HEK293T (cell line): ENCODE measurements at places on chromosomes 13 and 19.

DNA sequence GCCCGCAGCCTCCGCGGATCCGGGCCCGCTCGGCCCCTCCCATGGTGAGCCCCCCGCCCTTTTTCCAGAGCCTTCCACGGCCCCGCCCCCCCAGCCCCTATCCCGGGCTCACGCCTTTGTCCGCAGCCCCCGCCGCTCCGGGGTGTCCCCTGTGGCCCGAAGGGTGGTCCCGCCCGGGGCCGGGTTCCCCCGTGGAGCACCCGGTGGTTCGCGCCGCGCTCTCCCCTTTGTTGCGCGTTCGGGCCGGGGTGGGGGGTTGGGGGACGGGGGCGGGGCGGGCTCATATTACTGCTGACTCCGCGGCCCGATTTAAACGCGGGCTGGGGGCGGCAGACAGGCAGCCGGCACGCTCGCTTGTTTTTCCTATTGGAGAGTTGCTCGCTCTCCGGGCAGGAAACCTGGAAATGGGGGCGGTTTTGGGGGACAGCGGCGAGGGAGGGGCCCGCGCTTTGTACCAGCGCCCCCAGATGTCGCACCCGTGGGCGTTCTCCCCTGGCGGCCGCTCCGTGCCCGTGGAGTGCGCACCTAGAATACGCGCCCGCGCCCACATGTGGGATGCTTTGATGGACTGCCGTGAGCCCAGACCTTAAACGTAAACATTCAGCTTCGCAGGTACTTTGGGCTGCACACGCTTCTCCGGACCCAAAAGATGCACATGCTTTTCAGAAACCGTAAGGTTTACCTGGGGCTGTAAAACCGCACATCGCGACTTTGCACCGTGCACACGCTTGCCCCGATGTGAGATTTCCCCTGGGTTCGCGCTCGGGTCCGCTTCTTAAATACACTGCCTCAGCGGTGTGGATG lies 699 bp downstream of the PTOV1 start:
- peak; percentile 41 for DNase-seq

DNA sequence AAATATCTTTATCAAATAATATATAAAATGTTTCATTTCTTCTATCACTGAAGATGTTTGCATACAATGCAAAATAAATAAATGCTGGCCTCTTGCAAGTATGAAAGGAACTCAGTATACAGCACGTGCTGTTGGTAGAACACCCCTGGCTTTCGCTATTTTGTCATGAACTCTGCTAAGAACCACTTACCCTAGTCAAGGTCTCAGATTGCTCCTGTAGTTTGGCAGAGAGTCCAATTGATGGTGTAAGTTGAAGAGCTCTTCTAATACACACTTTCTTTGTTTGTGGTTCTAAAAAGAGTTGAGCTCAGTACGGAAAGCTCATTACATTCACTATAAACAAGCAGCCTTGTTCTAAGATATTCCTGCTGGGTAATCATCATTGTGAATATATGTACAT lies 1258.9 kb downstream of the EFNB2 start:
- DNase-seq, result no peak

DNA sequence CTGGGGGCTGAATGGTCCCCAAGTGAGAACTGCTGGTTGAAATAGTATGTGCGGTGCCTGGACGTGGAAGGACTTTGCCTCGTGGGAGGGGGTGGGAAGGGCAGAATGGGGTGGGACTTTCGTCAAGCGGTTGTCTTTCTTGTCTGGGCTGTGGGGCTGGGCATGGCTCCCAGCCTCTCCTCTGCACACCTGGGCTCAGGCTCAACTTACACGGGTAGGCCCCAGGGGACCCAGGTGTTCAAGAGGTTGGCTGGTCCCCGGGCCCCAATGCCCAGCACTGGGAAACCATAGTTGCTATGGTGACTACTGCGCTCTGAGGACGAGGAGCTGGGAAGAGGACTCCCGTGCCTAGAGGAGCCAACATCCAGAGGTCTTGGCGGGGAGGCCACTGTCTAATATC lies 7.3 kb downstream of the NWD1 start:
- no peak for DNase-seq

- DNase-seq, result no peak
Observed at GRCh38 chr13:79376843-79377242, 29.2 kb downstream of the RBM26 start.

GRCh38 chr19:15072930-15073647 lies 8.9 kb upstream of the OR1I1 start:
- DNase-seq, result no peak

DNA sequence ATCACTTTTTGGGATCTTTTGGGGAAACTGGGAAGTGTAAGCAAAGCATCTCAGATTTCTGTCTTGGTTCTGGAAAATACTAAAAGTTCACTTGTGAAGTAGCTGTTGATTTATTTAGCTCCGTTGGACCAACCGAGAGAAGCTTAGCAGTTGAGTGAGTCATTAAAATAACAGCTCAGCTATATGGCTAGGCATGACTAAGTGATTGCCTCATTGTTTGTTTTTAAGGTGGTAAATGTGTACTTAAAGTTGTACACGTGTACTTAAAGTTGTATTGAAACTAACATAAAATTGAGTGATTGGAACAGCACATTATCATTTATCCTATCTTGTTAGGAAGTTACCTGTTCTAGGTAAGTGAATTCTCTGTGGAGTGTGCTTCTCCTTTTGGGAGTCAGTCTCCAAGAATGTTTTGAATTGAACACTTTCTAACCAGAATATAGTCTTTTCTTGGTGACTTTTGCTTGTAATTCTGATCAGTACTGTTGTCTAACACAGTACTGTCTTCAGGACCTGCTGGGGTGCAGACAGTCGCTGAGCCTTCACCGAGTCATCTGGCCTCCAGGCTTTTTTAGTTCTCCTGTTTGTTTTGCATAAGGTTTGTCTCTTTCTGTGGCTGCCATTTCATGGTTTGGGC lies 2.9 kb upstream of the DCUN1D2 start:
- peak; percentile 22 for DNase-seq

DNA sequence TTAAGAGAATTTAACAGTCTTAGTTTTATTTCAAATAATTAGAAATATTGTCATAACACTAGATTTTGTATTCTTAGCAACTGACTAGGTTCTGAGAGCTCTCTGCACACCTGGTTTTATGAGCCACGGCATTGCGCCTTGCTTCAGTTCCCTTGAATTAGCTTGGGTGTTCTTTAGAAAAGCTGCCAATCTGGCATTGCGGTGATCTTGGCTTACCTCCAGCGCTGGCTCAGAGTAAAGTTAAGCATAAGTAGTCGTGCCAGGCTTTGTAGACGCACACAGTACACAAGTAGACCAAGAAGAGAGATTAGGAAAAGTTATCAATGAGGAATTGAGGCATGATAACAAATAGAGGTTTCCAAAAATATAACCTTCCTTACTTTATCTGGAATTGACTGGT lies 45.7 kb downstream of the TPP2 start:
- no peak for DNase-seq

DNA sequence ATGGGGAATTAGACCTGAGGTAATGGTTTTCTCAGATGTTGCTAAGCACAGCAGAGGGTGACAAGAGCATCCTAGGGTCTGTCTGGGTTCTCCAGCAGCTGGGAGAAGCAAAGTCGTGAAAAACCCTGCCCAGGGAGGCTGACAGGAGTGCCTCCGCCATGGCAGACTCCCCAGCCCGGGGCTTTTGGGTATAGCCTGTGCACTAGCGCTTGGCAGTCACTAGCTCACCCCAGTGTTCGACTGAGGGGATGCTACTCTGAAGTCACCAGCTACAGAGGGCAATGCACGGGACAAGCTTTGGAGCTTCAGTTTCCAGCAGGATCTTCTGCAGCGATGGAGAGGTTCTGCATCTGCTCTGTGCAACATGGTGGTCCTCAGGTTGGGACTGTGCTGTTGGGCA lies 87.5 kb downstream of the ING1 start:
- no peak for DNase-seq

DNA sequence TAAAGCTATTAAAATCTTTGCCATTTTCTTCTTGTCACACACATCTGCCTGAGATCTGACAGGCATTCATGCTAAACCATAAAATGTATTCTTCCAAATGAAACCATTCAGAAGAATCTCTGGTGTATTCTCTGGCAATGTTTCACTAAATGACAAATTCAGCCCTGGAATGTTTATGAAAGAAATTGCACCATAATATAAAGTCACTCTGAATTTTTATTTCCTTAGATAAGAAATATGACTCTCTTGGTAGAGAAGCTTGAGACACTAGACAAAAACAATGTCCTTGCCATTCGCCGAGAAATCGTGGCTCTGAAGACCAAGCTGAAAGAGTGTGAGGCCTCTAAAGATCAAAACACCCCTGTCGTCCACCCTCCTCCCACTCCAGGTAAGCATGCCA lies 14.3 kb downstream of the OLFM4 start:
- no peak for DNase-seq

GRCh38 chr19:55452749-55453346 lies 8.6 kb downstream of the ISOC2 start:
- DNase-seq, result peak; percentile 88

DNA sequence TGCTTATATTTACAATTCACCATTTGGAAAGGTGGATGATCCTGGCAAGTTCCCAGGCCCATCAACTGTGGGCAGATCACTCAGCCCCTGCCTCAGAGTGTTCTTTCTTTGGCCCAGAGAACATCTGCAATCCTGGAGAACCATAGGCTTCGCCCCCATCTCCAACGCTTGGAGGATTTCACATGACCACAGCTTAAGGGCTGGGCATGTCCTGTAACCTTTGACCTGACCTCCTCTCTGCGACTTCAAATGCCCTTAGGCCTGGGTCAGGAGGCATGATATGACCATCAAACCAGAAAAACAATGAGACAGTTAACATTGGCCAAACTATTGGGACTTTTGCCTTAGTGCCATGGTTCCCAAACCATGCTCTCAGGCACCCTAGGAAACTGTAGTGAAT lies 7.2 kb upstream of the MBNL2 start:
- no peak for DNase-seq

GRCh38 chr13:50129081-50129705 lies 113.9 kb downstream of the KCNRG start:
- no peak for DNase-seq

GRCh38 chr19:49906879-49907564 lies 10.3 kb upstream of the IL4I1 start:
- no peak for DNase-seq

- no peak for DNase-seq
Observed at GRCh38 chr19:18021121-18021755, 13.3 kb downstream of the ARRDC2 start.

DNA sequence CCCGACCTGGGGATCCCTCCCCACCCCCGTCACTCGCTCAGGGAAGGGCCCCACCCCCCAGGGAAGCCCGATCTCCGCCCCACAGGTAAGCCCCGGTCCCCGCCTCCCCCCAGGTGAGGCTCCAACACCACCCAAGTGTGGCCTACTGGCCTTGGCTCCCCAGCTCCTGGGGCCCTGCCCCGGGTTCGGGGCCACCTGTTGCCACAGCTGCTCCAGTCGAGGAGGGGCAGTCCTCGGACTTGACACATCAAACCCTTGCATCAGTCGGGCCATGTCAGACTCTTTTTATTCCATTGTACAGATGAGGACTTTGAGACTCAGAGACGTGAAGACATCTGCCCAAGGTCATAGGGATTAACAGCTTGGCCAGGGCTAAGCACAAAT lies 512 bp downstream of the CC2D1A start:
- no peak for DNase-seq
